Ureter (tissue), 1 donor: ENCODE measurements at places on chromosomes 3 and 15. TPM values are rescaled to one million over a fixed set of nuclear protein-coding genes. Genes with fewer than 3 reads are reported as not detected.

- DNase-seq = no peak
These were observed 16.8 kb downstream of the EMC4 start for GRCh38 chr15:34241376-34242330.

GRCh38 chr3:50423543-50423942, 64.2 kb upstream of the TMEM115 start:
- no peak for DNase-seq

DNA sequence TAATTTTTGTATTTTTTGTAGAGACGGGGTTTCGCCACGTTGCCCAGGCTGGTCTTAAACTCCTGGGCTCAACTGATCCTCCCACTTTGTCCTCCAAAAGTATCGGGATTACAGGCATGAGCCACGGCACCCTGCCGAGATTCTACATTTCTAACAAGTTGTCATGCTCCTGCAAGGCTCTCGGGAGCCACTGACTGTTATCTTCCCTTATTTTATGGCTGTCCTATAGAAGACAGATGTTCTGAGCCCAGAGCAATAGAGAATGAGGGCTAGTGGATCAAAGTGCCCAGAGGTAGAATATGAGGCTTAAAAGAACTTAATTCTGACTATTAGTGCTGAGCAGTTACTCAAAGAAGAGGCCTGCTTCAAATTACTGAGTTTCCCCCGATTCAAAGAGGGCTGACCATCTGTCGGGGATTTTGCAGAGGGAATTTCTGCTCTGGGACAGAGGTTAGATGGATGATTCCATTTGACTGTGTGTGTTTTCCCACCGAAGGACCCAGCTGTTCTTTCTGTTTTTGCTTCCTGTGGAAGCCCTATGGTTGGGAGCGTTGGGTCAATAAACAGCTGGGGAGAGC, 39.5 kb downstream of the ITPR1 start:
- DNase-seq = no peak

DNA sequence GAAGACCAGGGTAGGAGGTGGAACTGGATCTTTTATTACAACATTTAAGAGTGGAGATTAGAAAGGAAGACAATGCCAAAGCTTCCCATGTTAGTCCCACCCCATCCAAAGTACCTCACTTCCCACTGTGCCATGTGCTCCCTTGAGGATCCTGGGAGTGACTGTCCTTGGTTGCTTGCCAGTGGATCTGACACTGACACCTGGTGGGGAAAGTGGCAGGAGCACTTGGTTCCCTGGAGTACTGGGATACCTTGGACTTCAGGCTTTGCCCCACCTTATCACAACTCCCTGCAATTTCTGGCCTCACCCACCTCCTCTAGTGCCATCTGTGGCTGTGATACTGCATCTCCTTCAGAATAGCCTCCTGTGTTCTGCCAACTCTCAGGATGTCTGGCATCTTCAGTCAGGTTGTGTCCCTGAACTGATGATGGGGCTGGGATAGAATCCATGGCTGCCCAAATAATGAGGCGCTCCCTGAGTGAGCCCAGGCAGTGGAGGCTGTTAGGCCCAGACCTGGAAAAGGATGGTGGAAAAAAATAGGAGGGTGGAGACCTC, 1.3 kb downstream of the ELL3 start:
- no peak for DNase-seq

- DNase-seq = no peak
These were observed 333.1 kb downstream of the RORA start for GRCh38 chr15:60895986-60896385.

DNA sequence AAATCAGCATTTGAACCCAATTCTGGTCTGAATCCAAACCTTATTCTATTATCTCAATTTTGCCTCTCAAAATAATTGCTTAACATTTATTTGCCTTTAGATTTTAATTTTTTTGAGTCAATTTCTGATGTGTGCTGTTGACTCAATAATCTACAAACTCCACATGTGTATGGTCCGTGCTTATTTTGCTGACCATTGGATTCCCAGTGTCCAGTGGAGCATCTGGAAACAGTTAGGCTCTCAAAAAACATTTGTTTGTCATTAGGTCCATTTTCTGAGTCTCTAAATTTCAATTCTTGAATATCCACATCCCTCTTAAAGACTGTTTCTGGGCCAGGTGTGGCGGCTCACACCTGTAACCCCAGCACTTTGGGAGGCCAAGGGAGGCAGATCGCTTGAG, 19.2 kb upstream of the MYZAP start:
- no peak for DNase-seq

DNA sequence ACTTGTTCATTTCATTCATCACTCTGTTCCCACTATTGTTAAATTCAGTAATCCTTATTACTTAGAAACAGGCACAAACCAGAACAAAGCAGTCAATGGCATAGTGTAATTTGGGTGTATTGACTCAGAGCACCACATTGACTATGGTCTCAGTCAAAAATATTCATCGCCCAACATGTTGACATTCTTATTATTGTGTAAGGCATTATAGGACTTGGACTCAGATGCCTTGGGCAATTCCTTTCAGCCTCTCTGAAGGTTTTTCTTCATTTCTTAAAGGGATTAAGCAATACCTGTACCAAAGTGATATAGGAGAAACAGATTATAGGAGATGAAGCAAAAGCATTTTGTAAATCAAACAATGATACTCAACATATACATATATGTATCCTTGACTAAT, 114.7 kb upstream of the BHLHE40 start:
- DNase-seq = no peak

DNA sequence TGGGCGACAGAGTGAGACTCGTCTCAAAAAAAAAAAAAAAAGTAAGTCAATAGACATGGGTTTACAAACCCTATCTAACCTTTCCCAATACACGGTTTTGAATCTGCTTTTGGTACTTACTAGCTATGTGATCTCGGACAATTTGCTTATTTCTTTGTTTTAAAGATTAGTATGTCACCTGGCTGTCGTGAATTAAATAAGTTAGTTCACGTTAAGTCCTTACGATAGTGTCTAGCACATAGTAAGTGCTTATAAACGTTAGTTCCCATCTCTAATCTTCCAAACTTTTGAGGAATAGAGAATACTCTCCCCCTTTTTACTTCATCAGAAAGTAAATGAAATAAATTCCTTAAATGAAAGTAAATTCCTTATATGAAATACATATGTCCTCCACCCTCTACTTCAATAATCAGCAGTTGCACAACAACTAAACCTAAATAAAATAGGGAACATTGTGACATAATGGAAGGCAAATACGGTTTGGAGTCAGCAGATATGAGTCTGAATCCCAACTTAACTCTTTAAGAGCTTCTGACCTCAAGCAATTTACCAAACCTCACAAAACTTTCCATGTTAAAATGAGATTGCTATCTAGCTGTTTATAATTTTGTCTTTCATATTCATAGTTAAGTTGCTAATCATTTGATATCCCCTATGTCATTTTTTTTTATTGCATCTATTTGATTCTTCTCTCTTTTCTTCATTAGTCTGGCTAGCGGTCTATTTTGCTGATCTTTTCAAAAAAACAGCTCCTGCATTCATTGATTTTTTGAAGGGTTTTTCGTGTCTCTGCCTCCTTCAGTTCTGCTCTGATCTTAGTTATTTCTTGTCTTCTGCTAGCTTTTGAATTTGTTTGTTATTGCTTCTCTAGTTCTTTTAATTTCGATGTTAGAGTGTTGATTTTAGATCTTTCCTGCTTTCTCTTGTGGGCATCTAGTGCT, 134.6 kb downstream of the PEAK1 start:
- DNase-seq = no peak

MNS1 gene
- 1.1 TPM for total RNA-seq

ADGRG7 gene
- 0.78 TPM for total RNA-seq

GOLGA8J gene
- not detected for total RNA-seq
